ENCODE measurements at places on chromosomes 3 and 15. TPM values are rescaled to one million over a fixed set of nuclear protein-coding genes. Genes with fewer than 3 reads are reported as not detected.

The AHSG gene
- total RNA-seq = not detected

DNA sequence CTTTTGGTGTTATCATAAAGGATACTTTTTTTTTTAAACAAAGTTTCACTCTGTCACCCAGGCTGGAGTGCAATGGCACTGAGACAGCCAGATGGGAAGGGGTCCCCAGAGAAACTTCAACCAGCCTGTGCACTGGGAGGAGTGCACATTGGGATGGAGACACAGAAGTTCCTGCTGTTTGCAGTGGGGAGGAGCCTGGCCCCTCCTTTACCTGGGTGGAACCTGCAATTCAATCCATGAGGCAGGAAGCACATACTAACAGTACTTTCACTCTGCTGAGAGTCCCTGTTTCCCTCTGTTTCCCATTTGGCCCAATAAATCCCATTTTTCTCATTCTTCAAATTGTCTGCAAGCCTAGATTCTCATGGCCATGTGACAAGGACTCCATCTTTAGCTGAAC, 42.3 kb upstream of the LHFPL4 start:
- no peak for ATAC-seq

GRCh38 chr3:120908795-120909601, 993 bp downstream of the STXBP5L start:
- no peak for ATAC-seq

GRCh38 chr15:98257290-98257689, 296.8 kb downstream of the ARRDC4 start:
- ATAC-seq = no peak

DNA sequence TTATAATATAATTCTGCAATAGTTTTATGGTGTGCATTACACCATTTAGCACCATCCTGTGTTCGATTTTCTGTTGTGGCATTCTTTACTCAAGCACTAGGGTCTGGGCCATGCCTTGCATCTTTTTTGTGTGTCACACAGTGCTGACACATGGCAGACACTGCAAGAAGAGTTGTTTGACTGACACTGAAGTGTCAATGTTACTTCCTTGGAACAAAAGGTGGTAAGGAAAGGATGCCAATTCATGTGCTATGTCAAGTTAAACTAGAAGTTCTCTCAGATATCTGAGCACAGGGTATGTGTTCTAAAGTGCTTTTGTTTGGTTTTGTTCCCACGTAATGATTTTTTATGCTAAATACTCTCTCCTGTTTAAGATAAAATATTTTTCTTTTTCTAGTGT, 102.5 kb upstream of the UNC13C start:
- ATAC-seq = no peak
